Activated CD8-positive, alpha-beta T cell treated with anti-CD3 and anti-CD28 coated beads for 36 hours (primary cell): ENCODE measurements at places on chromosomes 12 and 14. TPM values are rescaled to one million over a fixed set of nuclear protein-coding genes. Genes with fewer than 3 reads are reported as not detected.

The CEBPE gene
- 0.27 TPM for total RNA-seq

The PTHLH gene
- not detected for total RNA-seq

The LBHD2 gene
- not detected for total RNA-seq

GRCh38 chr12:52515927-52516831, 4.0 kb downstream of the KRT5 start:
- H3K27ac ChIP-seq: no peak overlapping the region
- no peak for DNase-seq
- no peaks in the 10 kb centered on the region for H3K36me3 ChIP-seq
- peaks cover 6% of the 10 kb centered on the region for H3K27me3 ChIP-seq
- H3K4me1 ChIP-seq: no peaks in the 10 kb centered on the region
